ENCODE measurements at places on chromosomes 13 and 19.

DNA sequence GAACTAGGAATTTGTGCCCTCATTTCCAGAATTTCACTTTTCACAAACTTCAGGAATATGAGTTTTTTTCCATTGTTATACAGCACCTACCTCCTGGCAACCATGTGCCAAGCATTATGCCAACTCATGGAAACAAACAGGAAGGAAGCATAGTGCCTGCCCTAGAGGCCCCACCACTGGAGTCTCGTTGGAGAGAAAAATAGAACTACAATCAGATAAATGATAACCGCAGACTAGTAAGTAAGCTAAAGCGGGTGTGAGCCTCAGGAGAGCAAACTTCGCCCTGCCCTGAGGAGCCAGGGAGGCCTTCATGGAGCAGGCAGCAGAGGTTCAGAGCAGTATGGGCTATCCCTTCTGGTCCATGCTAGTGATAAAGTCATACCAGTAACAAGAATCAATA, 75.9 kb downstream of the FRY start:
- DNase-seq = no peak

DNA sequence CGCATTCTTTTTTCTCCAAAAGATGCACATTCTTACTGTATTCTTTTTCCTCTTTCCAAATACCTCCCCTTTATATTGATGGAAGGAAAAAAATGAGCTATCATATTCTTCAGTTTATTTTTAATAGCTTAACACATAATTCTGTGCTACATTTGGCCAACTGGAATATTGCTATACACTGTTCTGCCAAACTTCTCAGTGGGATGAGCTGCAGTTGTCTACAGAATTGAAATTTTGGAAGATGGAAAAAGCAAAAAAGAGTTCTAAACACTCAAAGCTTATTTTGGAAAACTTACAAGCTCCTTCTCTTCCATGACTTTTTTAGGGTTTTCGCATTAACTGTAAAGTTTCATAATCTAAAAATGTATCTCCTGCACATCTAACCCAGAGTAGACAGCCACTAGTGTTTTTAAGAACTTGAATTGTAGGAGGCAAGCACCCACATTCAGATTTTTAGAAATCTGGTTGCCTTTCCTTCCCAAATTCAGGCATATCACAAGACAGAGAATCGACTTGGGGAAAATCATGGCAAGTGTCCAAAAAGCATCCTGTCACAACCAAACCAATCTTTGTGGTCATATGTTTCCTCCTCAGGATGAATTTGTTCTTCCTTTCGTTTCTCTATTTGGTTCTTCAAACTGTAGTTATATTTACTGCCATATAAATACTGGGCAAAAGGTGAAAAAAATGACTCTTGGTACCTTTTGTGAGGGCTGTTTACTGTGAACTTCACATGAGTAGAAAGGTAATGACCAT, 111.4 kb upstream of the FRY start:
- DNase-seq = peak; percentile 41

GRCh38 chr19:36635342-36635741, 30.2 kb downstream of the ZNF382 start:
- DNase-seq = no peak

DNA sequence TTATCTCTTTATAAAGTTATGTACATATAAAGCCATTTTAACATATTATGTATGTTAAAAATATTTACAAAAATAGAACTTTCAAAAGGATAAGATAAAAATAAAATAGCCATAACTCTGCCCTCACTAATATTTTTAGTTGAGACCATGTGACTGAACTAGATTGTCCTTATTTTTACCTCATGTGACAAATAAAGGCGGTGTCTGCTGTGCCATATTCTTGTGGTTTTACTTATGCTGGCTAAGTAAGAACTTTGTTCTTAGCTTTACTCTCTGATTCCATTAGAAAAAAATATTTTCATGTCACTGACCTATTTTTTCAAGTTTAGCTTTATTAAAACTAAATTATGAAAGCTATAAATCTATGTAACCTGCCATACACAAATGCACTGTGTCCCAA, 135.6 kb upstream of the TSC22D1 start:
- no peak for DNase-seq

- DNase-seq = no peak
These were observed 28.1 kb upstream of the ZNF527 start for GRCh38 chr19:37342753-37343152.

- no peak for DNase-seq
These were observed 3.3 kb upstream of the CEACAM7 start for GRCh38 chr19:41691268-41691970.

GRCh38 chr13:102645701-102646100, 48.9 kb downstream of the TPP2 start:
- DNase-seq = no peak
